ENCODE measurements at places on chromosomes 7 and 10.

DNA sequence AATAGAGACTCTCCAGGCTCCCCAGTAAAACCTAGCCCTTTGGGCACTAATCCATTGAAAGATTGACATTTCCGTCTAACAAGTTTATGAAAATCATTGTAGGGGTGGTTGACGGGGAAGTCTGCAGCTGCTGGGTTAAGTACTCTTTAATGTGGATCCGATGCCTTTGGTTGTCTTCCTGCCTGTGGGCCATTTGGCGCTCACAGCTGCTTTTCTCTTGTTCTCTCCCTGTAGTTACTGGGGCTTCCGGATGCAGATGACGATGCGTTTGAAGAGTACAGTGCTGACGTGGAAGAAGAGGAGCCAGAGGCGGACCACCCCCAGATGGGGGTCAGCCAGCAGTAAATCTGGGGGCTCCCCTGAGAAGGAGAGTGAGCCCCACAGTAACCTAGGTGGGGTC lies 22.4 kb downstream of the MTURN start:
- DNase-seq: peak; percentile 52

GRCh38 chr7:55730197-55730596 lies 132.4 kb downstream of the SEPTIN14 start:
- no peak for DNase-seq

DNA sequence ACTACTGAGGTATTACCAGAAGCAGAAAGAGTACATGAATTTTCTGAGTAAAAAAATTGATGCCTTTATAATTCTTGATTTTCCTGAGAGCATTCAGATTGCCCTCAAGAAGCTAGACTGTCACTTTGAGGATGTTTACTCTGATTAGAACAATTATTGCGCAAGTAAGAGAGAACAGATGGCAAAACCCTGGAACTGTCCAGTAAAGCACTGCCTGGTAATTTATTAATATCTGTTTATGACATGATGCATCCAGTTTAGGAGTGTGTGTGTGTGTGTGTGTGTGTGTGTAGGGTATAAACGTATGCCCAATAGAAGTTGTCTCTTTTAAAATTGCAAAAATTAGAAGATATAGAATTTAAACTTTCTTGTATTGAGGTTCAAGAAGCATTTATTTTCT lies 379.7 kb downstream of the PHTF2 start:
- no peak for DNase-seq

- no peak for DNase-seq
These were observed 1.0 kb downstream of the CRTAC1 start for GRCh38 chr10:98029149-98030092.

- no peak for DNase-seq
These were observed 57.7 kb downstream of the KLF6 start for GRCh38 chr10:3727268-3727667.

DNA sequence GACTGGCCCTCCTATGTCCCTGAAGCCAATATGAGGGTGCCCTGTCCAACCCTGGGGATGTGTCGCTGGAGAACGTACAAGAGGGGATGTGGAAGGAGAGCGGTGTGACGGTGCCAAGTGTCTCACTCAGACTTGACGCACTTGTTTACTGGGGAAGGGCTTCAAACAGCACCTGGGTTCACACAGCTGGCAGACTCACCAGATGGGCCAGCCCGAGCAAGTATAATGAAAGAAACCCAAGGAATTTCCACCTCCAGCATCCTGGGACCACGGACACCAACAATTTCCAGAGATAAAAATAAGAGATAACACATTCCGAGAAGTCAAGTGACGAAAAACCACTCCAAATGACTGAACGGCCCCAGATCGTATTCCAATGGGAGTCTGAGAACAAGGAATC lies 5.3 kb downstream of the ATP5MF start:
- no peak for DNase-seq

DNA sequence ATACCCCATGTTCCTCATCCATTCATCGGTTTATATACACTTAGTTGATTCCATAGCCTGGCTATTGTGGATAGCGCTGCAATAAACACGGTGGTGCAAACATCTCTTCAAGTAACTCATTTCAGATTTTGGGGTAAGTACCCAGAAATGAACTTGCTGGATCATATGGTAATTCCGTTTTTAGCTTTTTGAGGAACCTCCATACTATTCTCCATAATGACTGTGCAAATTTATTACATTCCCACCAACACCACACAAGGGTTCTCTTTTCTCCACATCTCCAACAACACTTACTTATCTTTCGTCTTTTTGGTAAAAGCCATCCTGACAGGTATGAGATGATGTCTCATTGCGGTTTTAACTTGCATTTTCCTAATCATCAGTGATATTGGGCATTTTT lies 3.7 kb downstream of the NPFFR1 start:
- no peak for DNase-seq

DNA sequence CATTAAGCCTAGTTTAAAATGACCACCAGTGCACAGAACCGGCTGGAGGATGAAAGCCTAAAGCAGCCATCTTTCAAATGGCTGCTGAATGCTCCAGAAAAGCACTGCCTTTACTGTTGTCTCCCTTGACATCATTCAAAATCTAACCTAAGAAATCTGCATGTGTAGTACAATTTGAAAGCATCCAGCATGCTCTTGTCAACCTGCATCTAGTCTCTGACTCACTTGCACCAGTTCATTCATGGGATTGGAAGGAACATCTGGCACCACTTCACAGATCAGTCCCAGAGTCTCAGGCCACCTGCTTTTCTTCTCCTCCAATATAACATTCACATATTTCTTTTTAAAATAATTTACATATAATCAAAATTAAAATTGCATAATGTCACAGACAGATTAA lies 76.2 kb downstream of the RNF133 start:
- DNase-seq: no peak

DNA sequence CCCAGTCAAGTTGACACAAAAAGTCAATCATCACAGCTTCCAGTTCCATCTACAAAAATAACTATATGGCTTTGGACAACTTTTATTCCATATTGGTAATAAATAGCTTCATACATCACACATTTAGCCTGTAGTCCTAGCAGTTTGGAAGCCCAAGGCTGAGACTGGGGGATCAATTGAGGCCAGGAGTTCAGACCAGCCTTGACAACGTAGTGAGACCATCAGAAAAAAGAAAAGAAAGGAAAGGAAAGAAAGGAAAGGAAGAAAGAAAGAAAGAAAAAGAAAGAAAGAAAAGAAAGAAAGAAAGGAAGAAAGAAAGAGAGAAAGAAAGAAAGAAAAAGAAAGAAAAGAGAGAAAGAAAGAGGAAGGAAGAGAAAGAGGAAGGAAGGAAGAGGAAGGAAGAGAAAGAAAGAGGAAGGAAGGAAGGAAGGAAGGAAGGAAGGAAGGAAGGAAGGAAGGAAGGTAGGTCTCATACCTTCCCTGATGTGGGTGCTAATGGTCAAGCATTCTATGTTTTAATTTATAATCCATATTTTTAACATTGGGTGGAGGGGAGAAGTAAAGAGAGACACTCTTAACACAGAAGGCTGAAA lies 37.8 kb downstream of the CAV1 start:
- DNase-seq: no peak

DNA sequence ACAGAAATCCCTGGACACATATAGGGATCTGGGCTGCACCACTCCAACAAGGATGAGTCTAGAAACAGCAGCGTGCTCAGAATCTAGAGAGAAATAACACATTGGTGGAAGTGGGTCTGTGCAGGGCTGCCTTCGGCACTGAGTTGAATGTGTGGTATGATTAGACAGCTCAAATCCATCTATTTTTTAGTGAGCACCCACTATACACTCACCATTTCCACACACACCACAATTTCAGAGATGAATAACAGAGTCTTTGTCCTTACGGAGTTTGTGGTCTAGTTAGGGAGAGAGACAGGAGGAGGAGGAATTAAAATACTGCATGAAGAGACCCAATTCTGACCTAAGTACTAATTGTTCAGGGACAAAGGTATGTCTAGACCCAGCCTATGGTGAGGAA lies 44.2 kb downstream of the JAZF1 start:
- no peak for DNase-seq

- DNase-seq: no peak
These were observed 236.0 kb downstream of the SEMA3D start for GRCh38 chr7:84950836-84951235.

DNA sequence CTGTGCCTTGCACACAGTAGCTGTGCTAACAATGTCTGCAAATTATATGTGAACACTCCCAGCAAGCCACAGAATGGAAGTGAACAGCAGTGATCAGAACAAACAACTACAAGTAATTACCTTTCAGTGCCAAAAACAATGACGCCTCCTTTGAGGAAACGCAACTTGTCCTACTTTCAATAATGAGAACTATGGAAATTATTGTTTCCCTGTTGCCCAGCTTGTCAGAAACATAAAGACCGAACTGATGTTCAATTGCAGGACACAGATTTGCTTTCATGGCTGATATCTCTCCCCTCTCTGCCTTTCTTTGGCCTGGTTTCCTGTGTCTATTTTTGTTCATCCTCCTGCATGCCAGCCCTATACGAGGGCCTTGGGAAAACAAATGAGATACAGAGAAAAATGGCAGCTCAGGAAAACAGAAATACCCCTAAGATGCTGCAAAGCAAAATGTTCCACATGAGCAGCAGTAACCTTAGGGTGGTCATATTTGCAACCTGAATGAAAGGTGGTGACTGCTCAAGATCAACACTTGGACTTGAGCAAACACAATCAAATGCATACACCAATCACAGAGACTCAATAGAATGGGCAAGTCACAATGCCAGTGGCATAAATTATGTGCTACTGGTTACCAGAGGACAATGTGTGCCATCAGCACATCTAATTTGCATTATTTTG lies 26.8 kb downstream of the COBL start:
- no peak for DNase-seq

DNA sequence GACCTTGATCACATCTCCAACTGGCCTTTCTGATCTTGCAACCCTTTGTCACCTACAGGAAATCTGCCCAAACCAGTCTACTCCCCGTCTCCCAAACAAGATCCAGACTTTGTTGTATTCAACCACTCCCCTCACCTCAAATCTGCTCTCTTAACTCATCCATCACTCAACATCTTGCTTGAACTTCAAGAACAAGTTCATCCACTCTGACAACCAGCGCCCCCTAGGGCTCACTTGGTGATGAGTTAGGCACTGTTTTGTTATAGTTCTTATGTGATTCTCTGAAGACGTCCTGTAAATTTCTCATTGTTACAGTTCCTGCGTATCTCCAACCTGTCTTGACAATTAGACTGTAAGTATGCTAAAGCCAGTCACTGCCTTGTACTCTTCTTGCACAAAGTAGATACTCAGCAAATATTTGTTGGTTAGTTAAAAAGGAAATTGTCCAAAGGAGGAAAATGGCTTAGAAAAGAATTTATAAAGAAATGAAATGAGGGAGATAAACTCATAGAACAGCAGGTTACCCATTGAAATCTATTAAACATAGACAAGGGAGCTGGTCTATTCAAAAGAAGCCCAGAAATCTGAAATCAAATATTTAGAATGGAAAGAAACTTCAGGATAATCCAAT lies 5.3 kb downstream of the FRMD4A start:
- DNase-seq: peak; percentile 55

GRCh38 chr10:125709553-125710474 lies 9.7 kb upstream of the EDRF1 start:
- no peak for DNase-seq

- DNase-seq: no peak
These were observed 53.9 kb upstream of the PAPSS2 start for GRCh38 chr10:87605628-87606251.

DNA sequence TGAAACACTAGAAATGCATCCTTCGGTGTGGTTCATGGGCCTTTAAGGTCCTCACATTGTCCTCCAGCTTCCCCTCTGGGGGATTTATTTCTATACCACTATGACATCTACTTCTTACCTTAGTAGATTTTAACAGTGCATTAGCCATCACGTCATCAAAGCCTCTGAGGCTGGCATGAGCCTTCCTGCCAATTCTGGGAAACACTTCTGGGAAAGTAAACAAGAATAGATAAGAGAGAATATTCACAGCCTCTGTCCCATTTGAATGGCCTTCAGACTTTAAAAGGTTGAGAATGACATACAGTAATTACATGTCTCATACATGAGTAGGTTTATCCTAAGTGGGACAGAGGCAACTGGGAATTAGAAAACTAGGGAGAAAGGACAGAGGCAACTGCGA lies 89.7 kb downstream of the AMPH start:
- no peak for DNase-seq

DNA sequence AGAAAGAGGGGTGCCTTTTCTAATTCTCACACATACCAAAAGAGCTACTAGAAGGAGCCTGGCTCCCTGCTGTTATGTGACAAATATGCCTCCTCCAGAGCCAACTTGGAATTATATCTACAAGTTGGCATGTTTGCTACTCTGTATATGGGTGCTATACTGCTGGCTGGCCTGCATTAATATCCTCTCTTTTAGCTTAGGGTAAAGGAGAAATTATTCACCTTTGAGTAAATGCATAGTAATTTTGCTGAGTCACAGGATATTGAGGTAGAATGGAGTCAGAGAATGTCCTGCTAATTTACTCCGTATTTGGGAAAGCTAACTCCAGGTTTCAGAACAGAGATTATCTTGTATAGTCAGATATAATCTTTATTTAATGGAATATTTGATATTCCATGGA lies 24.2 kb upstream of the LIPN start:
- no peak for DNase-seq

GRCh38 chr7:135747366-135747765 lies 1.2 kb downstream of the FAM180A start:
- no peak for DNase-seq

DNA sequence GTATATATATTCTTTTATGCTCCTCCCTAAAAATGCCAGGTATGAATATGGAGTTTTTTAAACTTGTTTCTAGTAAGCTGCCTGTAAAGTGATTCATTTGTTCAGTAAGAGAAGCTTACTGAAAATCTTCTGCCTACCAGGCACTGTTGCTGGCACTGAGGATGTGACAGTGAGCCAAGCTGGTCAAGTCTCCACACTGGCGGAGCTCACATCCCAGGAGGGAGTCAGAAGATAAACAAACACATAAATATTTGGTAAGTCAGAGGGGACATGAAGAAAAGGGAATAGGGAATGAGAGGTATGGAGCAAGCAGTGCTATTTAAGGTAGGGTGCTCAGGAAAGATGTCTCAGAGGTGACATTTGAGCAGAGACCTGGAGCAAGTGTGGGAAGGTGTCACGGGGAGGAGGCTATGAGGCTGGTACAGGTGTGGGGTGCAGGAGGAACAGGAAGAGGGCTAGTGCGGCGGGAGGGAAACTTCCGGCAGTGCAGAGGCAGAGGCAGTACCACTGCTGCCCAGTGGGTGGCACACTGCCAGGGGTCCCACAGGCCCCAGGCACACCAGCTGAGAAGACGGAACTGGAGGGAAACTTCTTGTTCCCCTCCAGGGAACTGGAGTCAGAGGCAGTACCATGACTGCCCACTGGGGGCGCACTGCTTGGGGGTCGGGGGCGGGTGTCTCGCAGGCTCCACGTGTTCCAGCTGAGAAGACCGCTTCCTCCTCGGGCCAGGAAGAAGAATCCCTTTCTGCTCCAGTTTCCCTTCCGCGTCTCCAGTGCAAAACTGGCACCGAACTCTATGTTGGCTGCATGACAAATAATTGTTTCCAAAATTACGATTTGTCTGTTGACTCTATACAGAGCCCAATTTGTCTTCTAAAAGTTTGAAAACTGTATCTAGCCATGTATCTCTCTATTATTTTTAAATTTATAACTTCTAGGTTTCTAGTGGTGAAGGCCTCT lies 161.0 kb downstream of the TEX36 start:
- no peak for DNase-seq

- DNase-seq: no peak
These were observed 88.7 kb downstream of the IMMP2L start for GRCh38 chr7:111473449-111474198.

Data from activated CD8-positive, alpha-beta memory T cell treated with anti-CD3 and anti-CD28 coated beads, Interleukin-2, amount 10 ng/mL, durations not matched to agents 7 days and 5 days (primary cell).